Mammary epithelial cell (primary cell): ENCODE measurements at places on chromosomes 6 and 20. TPM values are rescaled to one million over a fixed set of nuclear protein-coding genes. Genes with fewer than 3 reads are reported as not detected.

DEFB132 gene
- not detected in 2 replicates for total RNA-seq

RNF39 gene
- total RNA-seq, result 5.4 and 8.6 TPM in 2 replicates

SUPT3H gene
- 8.3 and 10.8 TPM in 2 replicates for total RNA-seq

SLC35F1 gene
- total RNA-seq, result not detected in 2 replicates

MYLK4 gene
- 0.31 and 0.40 TPM in 2 replicates for total RNA-seq

DNA sequence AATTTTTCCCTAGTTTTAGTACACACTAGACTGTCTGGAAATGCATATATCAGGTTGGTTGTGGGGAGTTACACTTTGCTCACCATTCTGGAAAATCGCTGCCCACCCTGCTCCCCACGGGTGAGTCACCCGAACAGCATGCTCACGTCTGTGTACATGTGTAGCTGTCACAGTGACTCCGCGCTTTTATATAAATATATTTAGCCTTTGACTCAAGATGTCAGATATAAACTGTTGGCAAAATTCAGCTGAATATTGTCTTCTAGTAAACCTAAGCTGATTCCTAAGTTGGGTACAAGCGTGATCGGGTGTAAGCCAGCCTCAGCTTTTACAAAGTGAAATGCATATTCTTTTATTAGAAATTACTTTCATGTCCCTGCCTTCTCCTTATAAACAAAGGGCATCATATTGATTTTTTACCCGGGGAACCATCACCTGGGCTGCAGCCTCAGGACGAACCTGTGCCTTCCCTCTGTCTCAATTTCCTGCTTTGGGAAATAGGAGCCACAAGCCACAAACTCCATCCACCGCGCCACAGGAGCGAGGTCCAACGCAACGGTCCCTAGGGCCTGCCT is 4.3 kb downstream of the SDCBP2 start:
- DNase-seq, result no peak

DNA sequence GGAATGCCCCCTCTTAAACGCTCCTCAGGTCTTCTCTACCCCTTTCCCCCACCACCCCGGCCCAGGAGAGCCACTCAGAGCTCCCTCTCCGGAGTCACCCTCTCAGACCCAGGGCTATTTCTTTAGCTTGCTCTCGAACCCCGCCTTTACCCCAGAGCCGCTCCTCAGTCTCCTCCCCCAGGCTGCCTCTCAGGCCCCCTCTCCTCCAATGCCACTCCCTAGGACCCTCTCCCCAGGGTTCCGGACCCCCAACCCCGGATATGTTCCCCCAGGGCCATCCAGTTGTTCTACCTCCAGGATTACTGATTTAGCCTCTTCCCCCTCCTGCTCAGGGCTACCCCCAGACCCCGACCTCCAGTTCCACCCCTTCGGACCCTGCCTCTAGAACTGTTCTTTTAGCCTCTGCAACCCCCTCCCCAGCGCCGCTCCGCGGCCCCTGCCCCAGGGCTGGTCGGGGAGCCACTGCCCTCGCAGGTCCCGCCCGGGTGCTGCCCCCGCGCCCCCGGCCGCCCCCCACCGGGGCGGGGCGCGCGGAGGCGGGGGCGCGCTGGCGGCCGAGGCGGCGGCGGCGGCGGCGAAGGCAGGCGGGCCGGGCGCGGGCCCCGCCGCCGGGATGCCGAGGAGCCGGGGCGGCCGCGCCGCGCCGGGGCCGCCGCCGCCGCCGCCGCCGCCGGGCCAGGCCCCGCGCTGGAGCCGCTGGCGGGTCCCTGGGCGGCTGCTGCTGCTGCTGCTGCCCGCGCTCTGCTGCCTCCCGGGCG is at the start of gene MMP24:
Gene MMP24 (plus strand): TSS at position 565 of the 758 bp plus-strand sequence. CDS start 49 bp downstream, at position 614.
- no peak for DNase-seq

- peak; percentile 68 for DNase-seq
Measured at GRCh38 chr20:34190679-34191090, 50.5 kb upstream of the ASIP start.

DNA sequence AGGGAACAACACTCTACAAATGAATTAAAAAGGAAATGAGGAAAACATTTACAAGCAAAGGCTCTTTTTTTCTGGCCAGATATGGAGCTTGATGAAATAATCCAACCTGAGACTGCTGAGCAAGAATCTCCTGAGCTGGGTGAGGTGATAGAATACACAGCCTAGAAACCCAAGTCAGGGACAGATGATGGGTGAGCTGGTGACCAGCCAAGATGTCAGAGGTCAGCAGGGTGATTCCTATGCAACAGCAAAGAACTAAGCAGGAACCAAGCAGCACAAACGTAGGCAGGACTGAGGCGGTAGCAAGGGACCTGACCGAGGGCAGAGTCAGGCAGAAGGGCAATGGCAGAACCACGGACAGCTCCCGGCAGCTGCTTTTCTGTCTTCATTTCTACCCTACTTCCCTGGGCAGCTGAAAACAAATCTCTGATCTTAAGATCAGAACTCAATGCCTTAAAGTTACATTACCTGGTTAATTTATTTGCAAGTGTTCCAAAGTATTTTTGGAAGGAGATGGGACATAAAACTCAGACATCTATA is 75.1 kb downstream of the CDC40 start:
- DNase-seq, result peak; percentile 9

DNA sequence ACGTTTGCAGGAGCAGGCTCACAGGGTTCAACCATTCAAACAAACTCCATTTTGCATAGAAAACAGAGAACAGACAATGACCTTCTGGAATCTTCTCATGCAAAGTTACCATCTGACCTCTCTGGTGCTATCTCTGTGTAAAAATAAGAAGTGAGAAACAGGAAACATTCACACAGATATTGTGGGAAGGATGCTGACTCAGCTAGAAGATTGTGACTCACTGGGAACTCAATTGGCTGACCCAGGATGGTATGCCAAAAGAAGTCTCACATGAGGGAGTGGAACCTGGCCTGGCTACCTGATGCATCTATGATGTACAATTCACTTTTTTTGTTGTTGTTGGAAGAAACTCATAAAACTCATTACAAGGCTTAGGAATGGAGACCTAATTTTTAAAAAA is 61.1 kb upstream of the TBX18 start:
- peak; percentile 91 for DNase-seq

DNA sequence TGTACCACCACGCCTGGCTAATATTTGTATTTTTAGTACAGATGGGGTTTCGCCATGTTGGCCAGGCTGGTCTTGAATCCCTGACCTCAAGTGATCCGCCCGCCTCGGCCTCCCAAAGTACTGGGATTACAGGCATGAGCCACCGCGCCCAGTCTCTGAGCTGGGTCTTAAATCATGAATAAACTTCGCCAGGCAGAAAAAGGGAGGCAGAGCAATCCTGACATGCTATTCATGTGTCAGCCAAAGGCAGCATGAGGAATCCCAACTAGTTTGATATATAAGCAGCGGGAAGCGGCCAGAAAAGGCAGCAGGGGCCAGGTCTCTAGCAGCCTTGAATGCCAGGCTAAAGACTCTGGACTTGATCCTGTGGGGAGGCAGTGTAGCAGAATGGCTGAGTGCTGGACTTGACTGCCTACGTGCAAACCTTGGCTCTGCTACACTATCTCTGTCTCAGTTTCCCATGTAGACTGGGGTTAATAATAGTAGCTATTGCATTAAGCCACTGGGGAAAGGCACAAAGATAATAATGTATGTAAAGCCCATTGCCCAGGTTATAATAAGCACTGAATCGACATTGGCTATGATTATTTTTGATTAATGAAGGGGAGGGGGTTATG is 1.8 kb downstream of the PROCR start:
- no peak for DNase-seq

DNA sequence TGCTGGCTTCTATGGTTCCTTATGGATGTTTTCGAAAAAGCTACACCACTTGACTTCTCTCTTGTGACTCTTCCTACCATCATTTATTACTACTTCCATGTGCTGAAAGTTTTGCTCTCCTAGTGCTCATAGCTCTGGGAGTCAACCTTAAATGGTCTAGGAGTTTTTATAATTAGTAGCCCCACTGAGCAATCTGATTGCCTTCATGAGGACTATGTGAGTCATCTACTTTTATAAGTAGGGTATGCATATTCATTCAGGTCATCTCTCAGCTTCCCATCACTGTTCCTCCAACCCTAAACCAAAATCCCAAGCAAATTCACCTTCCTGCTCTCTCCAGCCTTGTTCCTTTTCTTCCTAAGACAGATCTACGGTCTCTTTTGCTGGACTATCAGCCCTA is 17.4 kb upstream of the FAXC start:
- DNase-seq, result no peak

DNA sequence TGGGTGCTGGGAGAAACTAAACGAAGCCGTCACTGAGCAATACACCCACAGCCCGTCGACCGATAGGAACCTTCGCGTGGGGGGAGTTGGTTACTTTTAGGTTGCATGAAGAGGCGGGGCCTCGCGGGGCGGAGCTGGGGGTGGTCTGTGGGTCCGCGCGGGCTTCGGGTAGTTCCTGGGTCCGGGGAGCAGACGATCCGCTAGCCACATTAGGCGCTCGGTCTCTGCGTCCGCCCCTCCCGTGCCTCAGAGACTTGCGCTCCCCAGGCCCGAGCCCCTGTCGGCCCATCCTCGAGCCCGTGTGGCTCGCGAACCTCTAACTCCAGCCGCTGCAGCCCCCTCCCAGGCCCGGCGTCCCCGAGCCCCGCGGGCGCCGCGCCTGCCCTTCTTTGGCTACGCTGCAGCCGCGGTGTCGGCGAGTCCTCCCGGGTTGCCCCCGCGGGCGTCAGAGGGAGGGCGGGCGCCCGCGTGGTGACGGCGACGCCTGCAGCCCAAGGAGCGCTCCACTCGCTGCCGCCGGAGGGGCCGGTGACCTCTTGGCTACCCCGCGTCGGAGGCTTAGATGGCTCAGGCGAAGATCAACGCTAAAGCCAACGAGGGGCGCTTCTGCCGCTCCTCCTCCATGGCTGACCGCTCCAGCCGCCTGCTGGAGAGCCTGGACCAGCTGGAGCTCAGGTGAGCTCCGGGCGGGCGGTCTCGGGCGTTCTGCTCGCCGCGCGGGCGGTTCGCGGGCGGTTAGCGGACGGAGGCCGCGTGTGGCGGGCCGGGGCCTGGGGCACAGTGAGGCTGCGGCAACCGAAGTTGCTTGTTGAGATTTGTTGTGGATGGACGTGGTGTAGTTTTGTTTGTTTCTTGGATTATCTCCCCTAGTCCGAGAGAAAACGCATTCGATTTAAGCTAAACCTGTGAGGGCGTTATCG is at the start of gene BAG2:
Gene BAG2 (plus strand): TSS at position 191 of the 920 bp plus-strand sequence. CDS start 372 bp downstream, at position 563.
- peak; percentile 71 for DNase-seq

DNA sequence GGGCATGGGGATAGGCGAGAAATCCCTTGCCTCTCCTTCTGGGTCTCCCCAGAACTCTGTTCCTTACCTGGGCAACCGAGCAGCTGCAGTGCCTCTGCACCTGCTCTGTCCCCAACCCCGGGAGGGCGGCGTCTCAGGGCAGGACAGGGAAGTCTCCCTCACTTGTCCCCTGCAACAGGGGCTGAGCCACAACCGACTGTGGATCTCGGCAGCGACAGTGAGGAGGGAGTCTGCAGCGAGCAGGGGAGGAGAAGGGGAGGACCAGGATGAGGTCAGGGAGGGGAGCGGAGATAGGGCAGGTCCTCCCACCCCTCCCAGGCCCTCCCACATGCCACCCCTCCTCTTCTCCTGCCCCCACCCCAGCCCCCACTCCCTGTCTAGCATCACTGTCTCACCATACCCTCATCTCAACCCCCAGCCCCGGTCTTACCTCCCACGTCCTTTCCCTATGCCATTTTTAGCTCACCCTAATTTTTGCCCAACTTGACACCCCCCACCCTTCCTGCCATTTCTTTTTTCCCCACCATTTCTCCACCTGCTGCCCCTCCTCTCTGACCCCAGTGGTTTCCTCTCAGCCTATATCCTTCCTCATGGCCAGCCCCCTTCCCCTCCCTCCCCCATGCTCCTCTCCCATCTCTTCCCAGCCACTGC is at the start of gene TNXB:
Gene TNXB (minus strand): TSS at position 225 of the 651 bp plus-strand sequence. CDS start 11,140 bp downstream, outside the sequence.
- DNase-seq, result no peak

GRCh38 chr6:17179530-17180073 is 77.8 kb downstream of the STMND1 start:
- peak; percentile 66 for DNase-seq

DNA sequence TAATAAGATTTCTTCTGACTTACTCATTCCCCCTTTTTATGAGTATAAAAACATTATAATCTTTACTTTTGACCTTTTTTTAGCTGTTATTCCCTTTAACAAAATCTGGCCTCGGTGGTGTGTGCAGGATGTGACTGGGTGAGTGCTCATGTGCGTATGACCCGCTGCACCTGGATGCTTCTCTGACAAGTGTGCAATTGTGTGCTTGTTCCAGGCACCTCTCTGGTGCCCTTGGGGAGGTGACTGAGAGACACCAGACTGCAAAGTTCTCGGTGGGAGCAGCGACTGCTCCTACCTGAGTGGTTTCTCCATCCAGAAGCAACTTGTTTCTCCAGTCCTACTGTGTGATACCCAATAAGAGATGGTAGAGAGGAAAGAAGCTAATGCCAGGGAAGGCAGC is 65.0 kb downstream of the ISM1 start:
- peak; percentile 32 for DNase-seq

DNA sequence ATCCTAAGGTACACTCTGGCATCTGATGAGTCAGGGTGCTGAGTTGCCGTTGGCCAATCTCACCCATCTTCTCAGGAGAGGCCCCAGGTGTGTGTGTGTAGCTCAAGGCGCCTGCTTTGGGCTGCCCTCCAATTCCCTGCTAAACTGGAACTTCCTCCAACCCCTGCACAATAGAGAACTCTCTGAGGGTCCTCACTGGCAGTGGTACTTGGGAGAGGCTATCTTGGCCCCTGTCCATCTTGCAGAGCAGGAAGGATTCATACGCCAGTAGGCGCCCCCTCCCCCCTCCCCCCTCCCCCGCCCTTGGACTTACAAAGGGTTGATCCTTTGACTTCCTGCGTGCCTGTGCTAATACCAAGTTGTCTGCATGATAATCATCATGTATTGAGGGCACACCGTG is 173.6 kb downstream of the SASH1 start:
- peak; percentile 44 for DNase-seq

DNA sequence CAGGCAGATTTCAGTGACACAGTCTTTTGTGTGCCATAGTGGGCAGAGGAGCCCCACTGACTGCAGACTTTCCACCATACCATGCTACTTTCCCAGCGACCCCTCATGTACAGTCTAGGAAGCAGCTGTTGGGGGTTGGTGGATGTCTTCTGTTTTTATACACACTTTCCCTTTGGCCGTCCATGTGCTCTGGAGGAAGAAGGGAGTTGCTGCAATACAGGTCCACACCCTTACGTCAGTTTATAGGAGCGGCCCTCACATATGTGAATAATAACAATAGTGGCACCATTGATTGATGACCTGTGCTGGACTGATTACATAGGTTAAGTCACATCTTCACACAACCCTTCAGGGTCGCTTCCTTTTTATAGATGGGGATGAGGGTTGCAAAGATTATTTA is 17.5 kb upstream of the CCN2 start:
- DNase-seq, result no peak
